Activated T-helper 2 cell treated with anti-CD3 and anti-CD28 coated beads, Interferon-gamma antibody, Interleukin-2, Interleukin-4, amounts not matched to agents 10 μg/mL and 5 μg/mL and 100 μg/mL, durations not matched to agents 14 hours and 24 hours and 36 hours (primary cell): ENCODE measurements at places on chromosomes 6 and 20.

GRCh38 chr6:35167505-35167904 is 26.4 kb upstream of the TCP11 start:
- no peak for DNase-seq

DNA sequence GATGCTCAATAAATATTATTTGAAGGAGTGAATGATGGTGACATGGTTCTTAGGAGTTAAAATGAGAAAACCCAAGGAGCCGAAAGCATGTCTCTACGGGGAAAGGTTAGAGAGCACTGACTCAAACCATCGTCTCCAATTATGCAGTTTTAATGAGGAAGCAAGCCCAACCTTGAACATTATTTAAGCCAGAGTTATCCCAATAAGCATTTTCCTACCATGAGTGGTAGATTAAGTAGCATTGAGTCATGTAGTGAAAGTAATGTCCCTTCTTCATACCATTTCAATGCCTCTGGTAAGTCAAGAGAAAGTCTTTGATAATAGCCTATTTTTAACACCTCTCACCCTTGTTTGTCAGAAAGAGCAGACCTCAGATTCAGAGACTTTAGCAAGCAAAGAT is 13.5 kb downstream of the TSHZ2 start:
- no peak for DNase-seq

DNA sequence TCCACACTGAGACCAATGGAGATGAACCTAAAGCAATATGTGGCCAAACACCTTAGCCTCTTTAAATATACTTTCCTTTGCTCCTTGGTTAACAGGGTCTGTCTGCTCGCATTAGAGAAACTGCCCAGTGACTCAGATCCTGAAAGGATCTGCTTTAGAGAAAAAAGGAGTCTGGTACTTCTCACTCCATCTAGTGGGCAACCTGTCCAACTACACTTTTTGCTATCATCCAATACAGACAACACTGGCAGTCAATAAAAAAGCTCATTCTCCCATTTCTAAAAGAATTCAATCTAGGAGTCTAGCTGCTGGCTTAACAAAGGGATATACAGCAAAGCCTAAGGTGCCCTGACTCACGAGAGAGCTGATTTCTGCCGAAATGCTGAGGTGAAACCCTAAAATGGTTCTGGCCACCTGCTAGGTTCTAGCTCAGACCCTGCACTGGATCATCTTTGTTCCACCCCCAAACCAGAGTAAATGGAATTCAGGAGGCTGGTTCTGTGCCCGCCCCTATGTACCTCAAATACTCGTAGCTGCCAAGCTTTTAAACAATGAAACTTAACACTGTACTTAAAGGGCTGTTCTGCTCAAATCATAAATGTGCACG is 11.5 kb downstream of the GNL1 start:
- DNase-seq: no peak

DNA sequence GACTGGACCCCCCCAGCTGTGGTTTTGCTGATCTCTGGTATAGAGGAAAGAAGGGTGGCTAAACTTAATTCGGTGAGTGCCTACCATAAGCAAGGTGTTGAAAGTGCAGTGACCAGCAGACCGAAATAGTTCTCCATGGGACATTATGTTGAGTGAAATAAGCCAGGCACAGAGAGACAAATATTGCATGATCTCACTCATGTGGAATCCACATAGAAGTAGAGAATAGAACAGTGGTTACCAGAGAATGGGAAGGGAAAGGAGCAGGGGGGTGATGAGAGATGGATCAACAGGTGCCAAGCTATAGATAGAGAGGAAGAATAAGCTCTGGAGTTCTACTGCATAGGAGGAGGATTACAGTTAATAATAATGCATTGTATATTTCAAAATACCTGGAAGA is 9.7 kb upstream of the GCNT2 start:
- DNase-seq: no peak

DNA sequence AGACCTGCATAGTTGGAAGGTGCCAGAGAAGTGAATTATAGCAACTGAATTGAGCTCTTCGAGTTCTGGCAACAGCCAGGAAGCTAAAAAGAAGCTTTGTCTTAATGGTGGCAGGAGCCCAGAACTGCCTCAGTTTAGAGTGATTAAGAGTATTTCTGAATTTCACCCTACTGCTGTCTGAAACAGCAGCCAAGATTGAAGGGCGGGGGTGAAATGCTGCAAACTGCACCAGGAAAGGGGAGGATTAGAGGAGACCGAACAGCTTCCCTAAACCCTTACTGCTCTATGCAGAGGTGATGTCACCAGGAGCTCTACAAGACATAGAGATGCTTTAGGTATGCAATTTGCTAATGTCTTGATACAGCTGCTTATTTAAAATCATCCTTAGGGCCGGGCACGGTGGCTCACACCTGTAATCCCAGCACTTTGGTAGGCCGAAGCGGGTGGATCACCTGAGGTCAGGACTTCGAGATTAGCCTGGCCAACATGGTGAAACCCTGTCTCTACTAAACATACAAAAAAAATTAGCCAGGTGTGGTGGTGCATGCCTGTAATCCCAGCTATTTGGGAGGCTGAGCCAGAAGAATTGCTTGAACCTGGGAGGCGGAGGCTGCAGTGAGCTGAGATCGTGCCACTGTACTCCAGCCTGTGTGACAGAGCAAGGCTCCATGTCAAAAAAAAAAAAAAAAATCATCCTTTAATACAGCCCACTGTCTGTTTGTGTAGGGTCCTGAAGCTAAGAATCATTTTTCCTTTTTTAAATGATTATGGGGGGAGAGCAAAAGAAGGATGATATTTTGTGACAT is 91.7 kb upstream of the IYD start:
- DNase-seq: no peak

DNA sequence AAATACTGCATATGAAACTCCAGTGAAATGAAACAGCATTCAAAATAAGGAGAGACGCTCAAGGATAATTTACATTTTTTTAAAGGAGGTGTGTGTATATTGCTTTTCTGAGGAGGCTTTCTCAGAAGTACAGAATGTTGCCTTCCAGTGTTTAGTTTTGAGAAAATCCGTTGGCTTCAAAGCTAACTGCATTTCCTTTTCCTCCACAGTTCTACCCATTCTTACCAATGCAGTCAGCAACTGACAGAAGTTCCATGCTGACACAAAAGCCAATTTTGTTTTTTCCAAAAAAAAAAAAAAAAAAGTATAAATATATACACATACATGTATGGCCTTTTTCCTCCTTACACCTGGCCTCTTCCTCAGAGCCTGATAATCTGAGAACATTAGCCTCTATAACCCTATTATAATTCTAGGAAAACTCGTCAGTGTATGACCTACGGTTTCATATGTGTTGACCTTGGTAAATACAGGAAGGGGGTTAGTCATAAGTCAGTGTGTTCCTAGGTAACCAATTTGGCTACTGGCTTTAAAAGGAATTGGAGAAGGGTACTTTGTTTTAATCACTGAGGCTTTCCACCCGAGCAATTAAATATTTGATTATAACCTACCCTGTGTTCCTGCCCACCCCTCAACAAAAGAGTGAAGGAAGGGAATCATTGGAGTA is 24.2 kb downstream of the MGME1 start:
- DNase-seq: no peak

DNA sequence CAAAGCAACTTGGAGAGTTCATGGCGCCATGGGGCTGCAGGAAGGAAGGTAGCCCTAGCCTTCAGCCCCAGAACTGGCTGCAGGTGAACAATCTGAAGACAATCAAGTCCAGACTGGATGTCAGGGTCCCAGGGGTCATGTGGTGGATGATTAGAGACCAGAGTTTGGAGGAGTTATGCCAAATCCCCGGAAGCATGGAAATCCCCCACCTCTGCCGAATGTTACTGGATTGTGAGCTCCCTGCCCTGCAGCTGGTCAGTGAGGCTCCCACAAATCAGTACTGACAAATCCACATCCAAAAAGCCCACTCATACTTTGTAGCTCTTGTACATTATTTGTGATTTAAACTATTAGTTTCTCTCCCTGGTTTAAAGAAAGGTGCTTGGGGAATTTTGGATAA is 21.3 kb upstream of the CD93 start:
- DNase-seq: no peak

DNA sequence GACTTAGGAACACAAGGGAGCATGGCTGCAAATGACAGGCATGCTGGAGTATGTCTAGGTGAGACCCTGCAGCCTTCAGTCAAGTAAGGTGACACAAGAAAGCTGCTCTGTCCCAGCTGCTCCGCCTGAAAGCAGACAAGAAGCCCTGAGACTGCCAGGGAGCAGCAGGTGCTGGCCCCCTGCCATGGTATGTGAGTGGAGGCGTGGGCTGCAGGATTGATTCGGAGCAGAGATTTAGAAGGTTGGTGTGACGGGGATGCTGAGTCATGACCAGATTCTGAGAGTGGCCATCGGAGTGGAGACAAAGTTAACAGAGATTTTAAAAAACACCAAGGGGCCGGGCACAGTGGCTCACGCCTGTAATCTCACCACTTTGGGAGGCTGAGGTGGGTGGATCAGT is 17.8 kb downstream of the LRP11 start:
- DNase-seq: no peak

DNA sequence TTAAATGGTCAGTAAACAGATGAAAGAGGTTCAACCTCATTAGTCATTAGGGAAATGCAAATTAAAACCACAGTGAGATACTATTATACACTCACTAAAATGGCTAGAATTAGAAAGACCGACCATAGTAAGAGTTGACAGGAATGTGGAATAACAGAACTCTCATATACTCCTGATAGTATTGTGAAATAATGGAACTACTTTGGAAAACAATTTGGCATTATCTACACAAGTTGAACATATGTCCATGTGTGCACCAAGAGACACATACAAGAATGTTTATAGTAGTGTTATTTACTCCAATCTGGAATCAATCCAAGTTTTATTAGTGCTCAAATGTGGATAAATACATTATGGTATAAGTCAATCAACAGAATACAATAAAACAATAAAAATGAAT is 59.6 kb downstream of the AK9 start:
- DNase-seq: no peak

GRCh38 chr20:513429-513828 is 30.2 kb downstream of the CSNK2A1 start:
- no peak for DNase-seq

- DNase-seq: no peak
Observed at GRCh38 chr6:100891079-100891478, 9.9 kb upstream of the ASCC3 start.

- no peak for DNase-seq
Observed at GRCh38 chr6:90229331-90230010, 67.2 kb downstream of the BACH2 start.

GRCh38 chr6:122422614-122423267 is 23.3 kb downstream of the HSF2 start:
- no peak for DNase-seq

- no peak for DNase-seq
Observed at GRCh38 chr20:11445161-11445560, 472.5 kb upstream of the BTBD3 start.

DNA sequence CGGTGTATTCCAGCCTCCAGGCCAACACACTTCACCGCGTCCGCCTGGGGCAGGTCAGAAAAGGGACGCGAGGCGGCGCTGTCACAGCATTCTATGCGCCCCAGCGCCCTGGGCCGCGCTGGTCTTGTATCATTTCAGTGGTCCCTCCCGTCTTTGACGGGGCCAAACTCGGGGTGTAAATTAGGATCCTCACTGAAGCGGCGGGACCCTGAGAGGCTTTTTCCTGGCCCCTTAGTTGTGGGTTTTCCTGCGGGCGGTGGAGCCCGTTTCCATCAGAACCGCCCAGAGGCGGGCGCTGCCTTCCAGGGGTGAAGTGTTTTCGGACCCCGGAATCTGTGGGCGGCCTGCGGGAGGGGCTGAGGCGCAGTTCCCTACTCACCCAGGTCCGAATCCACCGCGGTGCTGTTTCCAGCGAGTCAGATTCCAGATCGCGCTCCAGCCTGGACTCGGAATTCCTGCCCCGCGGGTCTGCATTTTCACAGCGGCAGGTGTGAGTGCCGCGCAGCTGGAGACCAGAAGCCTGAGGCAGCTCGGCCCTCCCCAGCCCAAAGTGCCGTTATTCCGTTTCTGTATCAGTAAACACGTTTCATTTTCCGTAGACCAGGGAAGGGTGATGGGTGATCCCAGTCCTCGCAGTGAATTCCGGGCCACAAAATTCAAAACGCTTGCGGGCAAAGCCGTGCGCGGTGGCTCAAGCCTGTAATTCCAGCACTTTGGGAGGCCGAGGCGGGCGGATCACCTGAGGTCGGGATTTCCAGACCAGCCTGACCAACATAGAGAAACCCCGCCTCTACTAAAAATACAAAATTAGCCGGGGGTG is 3.9 kb upstream of the MICB start:
- peak; percentile 69 for DNase-seq

DNA sequence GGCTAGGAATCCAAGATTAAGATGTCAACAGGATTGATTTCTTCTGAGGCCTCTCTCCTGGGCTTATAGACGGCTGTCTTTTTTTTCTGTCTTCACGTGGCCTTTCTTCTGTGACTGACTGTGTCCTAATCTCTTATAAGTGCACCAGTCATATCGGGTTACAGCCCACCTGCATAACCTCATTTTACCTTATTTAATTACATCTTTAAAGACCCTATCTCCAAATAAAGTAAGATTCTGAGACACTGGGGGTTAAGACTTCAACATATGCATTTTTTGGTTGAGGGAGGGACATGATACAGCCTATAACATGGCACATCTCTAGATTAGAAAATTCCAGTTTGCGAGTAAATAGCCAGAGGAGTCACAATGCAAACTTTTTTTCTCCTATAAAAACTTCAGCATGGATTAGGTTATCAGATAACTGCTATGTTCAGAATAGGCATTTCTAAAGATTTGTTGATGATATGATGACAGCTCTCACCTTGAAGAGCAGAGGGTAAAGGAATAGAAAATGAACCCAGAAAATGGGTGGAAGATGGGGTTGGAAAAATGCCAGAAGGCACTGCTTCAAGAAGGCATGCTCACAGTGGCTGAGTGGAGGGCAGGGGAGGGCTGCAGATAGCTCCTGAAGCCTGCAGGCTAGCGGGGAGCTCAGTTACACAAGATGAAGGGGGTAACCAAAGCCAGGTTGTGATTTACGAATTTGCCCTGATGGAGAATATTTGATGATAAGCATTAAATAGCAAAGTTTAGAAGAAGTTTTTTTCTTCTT is 8.7 kb upstream of the PDE7B start:
- DNase-seq: no peak

DNA sequence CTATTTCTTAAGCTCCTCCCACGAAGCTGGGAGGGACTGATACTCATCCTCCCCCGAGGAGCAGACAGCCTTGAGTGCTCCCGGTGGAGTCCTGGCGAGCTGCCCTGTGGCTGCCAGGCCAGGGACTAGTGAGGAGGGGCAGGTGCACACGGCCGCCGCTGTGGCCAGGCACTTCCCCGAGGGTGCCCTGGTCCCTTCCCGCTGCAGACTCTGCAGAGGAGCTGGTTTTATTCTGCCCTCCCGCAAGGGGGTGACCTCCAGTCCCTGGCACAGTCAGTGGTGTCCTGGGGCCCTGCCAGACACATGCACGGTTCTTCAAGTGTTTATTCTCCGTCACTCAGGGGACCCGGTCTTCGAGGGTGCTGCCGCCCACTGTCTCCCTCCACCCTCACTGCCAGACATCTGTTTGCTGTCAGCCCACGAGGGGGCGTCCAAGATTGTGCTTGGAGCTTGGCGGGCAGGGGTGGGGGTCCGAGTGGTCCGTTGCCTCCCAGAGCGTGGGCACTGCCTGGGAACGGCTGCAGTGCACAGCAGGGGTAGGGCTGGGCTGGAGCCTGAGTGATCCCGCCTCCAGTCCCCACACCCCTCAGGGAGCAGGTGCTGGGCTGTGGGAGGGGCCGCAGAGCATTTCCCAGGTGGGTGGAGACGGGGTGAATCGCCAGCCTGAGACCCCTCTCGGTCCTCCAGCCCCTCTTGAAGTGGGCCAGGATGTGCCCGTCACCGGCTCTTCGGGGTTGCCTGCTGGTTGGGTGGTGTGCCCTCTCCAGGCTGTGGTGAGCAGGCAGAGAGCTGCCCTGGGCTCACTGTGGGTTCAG is 3.1 kb upstream of the CABLES2 start:
- DNase-seq: peak; percentile 33
